ENCODE measurements at places on chromosomes 5 and 9.

DNA sequence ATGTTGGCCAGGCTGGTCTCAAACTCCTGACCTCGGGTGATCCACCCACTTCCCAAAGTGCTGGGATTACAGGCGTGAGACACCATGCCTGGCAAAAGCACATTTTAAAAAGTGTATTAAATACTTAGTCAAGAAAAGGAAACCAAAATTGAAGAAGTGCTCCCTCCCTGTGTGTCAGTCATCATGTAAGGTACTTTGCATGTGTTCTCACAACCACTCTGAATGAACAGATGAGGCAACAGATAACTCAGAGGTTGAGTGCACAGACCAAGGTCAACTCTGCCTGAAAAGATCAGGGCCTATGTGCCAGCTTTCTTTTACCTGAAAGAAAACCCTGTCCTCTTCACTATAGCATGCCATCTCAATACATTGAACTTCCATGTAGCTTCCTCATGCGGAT, 289.7 kb downstream of the MRPS30 start:
- no peak for DNase-seq

DNA sequence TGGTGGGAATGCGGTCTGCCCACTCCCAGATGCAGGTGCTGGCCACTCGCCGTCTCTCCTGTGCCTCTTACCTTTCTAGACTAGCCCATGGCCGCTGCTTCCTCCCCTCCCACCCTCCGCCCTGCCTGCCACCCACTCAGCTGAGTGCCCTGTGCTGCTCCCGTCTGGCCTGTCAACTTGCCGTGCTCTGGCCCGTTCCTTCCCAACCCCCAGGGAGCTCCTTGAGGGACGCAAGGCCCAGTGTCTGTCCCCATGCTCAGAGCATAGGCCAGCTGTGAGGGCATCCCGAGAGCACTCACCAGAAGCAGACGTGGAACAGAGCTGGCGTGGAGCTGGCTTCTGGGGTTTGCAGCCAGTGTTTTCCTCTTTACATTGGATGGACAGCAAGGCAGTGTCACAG, 20.2 kb downstream of the HNRNPH1 start:
- no peak for DNase-seq

DNA sequence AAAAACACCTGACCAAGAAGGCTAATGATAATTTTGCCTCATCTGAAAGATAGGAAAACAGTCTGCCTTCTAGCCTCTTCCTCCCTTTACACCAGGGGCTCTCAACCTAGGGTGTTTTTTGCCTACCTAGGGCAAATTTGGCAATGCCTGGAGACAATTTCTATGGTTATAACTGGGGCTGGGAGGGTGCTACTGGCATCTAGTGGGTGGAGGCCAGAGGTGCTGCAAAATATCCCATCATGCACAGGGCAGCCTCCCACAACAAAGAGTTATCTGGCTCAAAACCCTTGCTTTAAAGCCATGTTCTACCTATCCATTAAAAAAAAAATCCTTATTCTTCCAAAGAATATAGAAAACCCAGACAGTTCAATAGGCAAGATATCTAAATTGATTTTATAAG, 45.0 kb upstream of the NR3C1 start:
- no peak for DNase-seq

- DNase-seq = no peak
Observed at GRCh38 chr9:106798016-106798799, 64.8 kb upstream of the ZNF462 start.

DNA sequence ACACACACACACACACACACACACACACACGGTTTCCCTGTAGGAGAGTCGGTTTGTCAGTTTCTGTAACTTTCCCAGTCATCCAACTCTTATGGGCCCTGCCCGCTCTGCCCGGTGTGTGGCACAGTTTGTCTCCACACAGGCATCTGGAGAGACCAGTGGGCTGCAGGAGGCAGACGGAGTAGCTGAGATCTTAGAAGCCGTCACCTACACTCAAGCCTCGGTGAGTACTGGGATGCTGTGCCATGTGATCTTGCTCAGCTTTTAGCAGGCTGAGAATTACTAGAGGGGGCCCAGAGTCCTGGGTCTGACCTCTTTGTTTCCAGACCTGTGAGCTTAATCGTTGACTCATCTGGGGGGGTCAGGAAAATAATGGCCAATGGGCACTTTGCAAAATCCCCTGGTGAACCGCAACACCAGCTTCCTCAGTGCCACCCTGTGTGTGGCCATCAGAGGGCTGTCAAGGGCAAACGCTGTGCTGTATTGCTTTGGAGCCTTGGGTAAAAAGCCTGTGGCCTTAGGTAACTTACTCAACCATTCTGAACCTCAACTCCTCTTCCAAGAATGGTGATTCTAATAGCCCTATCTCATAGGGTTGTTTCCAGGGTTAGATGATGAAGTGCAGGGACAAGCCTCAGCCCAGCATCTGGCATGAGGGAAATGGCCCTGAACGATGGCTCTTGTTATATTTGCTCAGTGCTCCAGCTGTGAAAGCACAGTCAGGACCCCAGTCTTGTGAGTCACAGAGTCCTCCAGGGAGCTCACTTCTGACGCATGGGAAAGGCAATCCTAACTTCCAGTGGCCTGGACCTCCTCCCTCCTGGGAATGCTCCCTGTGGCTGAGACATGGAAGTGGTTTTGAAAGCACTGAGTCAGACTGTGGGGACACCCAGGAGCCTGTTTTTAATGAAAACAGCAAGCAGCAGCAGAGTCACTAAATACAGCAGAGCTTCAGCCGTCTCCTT, 45.6 kb downstream of the COL15A1 start:
- no peak for DNase-seq

DNA sequence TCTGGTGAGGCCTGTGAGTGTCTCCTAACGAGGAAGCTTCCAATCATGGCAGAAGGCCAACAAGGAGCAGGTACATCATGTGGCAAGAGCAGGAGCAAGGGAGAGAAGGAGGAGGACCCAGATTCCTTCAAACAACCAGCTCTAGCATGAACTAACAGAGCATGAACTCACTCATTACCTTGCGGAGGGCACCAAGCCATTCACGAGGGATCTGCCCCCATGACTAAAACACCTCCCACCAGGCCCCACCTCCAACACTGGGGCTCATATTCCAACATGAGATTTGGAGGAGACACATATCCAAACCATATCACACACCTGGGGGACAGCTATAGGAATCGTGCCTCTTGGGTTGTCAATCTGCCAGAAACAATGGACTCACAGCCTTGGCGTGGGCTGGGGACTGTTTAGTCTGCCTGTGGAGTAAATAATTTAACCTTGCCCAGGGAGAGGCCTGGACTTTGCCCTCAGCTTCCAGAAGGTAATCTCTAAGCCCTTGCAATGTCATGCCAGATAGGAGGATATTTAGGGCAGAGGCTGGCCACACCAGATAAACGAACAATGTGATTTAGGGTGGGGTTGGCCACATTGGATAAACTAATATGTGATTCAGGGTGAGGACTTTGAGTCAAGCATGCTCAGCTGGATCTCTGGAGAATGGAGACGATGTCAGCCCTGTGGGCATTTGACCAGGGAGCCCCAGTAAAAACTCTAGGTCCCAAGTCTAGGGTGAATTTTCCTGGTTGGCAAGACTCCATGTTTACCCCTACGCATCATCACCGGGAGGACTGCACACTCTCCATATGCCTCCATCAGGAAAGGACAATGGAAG, 13.6 kb upstream of the VDAC1 start:
- DNase-seq = no peak

DNA sequence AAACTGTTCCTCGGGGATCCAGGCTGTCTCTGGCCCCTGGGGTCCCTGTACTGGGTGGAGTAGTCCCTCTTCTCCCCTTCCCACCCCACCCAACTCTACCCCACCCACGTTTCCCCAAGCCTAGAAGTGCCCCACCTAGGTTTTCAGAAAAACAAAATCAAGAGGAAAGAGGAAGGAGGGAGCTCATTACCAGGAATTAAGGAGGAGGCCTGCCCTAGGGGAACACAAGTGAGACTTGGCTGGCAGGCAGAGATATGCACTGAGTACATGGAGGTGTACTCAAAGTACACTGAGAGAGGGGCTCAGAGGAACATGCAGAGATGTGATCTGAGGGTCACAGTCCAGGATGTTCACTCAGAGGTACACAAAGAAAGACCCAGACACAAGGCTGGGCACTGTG, 10.2 kb downstream of the AQP3 start:
- DNase-seq = no peak

DNA sequence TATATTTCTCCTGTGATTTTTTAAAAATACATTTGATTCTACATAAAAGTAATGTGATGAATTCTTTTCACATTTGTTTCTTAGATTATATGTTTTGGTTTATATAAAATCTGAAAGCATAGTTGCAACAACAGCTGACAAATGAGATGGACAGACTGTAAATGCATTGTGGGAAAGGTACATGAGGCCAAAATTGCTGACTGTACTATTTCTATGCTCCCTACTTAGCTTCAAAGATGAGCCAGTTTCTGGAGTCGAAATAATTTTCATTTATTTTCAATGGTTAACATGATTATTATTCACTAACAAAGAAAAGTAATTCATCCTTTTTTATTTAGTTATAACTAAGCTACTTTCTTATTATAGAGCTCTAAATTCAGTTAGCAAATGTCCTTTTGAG, 441.3 kb upstream of the CCNG1 start:
- DNase-seq = no peak

- DNase-seq = no peak
Observed at GRCh38 chr5:162392336-162392735, 324.8 kb downstream of the GABRG2 start.

DNA sequence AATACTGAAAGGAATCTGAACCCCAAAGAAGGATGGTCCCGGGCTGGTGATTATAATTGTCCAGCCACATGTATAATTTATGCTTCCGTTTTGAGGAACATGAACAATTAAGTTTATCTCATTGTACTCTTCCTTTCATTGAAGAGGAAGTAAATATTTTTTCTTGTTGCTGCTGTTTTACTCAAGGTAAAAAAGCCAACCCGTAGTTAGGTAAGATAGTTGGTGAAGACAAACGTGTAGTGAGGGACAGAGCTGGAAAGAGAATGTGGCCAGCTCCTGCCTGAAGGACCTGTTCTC, 5.1 kb downstream of the RCL1 start:
- DNase-seq = no peak

DNA sequence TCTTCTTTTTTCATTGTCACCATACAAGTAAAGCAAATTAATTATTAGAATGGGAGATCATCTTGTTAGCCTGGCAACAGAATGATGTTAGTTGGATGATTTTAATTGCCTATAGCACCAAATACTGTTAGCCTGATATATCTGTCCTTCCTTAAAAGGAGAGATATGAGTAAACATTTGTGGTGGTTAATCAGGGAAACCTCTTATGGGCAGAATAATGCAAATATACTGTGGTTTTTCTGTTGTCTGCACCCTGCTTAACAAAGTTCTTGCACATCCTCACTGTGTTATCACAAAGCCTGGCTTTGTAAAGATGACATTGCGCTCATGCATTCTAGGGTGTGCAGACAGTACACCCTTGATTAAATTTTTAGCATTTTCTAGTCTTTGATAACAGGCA, 254.9 kb upstream of the SMC2 start:
- no peak for DNase-seq

DNA sequence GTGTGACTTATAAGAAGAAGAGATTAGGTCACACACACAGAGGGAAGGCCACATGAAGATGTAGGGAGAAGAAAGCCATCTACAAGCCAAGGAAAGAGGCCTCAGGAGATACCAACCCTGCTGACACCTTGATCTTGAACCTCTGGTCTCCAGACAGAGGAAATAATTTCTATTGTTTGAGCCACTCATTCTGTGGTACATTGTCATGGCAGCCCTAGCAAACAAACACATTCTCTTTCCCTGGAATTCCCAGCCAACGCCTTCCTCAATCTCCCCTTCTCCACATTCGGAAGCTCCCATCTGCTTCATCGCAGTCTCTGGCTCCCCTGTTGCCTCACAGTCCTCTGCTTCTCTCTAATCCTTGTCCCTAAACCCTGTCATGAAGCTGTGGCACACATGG, 16.7 kb downstream of the PTGS1 start:
- DNase-seq = no peak

GRCh38 chr9:94872891-94873511, 146.5 kb downstream of the AOPEP start:
- no peak for DNase-seq

DNA sequence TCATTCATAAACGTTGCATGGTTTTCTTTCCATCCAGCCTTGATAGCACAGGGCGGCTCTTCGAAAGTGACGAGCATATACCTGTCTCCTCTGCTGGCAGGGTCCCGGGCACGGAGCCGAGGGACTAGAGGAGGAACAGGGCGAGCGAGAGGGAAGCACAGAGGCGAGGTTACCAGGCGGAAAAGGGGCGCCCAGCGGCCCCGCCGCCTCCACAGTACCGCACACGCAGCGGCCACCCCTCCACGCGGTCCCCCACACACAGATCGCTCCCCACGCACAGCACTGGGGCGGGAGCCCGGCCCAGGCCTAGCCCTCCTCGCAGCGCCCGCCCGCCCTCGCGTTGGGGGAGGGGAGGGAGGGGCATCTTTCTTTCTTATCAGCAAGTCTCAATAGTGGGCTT, 296.6 kb upstream of the DAB2 start:
- DNase-seq = no peak

DNA sequence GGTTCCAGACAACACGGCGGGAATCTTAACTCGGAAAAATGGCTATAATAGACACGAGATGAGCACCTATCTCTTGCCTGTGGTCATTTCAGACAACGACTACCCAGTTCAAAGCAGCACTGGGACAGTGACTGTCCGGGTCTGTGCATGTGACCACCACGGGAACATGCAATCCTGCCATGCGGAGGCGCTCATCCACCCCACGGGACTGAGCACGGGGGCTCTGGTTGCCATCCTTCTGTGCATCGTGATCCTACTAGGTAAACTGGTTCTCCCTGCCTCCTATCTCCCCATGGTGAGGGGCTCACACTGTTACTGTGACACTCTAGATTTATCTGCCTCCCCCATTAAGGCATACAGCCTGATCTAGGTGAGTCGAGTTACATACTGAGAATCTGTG, 124.2 kb downstream of the CDH6 start:
- DNase-seq = no peak

DNA sequence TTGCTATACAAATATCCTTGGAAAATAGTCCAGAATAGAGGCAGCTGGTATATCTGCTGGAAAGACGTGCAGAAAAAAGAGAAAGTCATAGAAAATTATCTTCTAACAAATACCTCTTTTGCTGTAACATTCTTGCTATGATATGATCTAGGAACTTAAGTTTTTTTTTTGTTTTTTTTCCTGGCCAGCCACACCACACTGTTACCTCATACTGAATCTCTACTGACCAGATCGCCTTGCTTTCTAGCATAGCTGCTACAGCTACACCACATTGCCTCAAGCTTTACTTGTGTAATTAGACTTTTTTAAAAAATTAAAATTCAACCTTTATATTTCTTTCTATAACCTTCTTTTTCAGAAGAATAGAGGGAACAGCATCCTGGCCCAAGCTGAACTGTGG, 142.2 kb upstream of the PRLR start:
- DNase-seq = no peak

GRCh38 chr9:4290427-4290837, 9.4 kb downstream of the GLIS3 start:
- no peak for DNase-seq

GRCh38 chr5:103929338-103930013, 366.9 kb upstream of the NUDT12 start:
- no peak for DNase-seq

GRCh38 chr5:56529666-56530430, 285.5 kb upstream of the MAP3K1 start:
- DNase-seq = no peak

- DNase-seq = no peak
Observed at GRCh38 chr9:109940561-109940960, 160.6 kb downstream of the PALM2AKAP2 start.

- DNase-seq = no peak
Observed at GRCh38 chr5:93189707-93190120, 391.3 kb downstream of the NR2F1-AS1 start.
